Neural progenitor cell (in vitro differentiated cells): ENCODE measurements at places on chromosomes 3 and 15. TPM values are rescaled to one million over a fixed set of nuclear protein-coding genes. Genes with fewer than 3 reads are reported as not detected.

DNA sequence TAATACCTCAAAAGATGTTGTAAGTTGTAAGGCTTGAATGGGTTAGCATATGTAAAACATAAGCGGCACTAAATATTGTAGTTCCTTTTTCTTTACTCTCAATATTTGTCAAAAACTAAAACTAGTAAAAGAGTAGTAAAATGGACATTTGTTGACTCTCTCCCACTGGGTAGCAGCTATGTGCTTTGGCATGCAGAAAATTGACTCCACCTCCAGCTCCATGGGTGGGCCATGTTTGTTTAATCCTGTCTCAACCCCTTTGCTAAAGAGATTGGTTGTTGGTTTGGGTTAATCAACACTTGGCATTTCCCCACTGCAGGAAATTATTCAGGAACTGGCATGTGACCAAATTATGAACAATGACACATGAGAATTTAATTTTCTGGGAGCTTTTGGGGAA, 114.8 kb downstream of the EOMES start:
- peak; percentile 71 for DNase-seq
- H3K27me3 ChIP-seq = no peaks in the 10 kb centered on the region
- no peaks in the 10 kb centered on the region for H3K36me3 ChIP-seq
- no peak overlapping the region for H3K4me3 ChIP-seq
- no peak overlapping the region for H3K27ac ChIP-seq
- H3K4me1 ChIP-seq = peaks cover 8% of the 10 kb centered on the region

- no peak overlapping the region for H3K4me3 ChIP-seq
- H3K27ac ChIP-seq = no peak overlapping the region
These were observed 71.6 kb upstream of the ZNF280D start for GRCh38 chr15:56804938-56805337.

DNA sequence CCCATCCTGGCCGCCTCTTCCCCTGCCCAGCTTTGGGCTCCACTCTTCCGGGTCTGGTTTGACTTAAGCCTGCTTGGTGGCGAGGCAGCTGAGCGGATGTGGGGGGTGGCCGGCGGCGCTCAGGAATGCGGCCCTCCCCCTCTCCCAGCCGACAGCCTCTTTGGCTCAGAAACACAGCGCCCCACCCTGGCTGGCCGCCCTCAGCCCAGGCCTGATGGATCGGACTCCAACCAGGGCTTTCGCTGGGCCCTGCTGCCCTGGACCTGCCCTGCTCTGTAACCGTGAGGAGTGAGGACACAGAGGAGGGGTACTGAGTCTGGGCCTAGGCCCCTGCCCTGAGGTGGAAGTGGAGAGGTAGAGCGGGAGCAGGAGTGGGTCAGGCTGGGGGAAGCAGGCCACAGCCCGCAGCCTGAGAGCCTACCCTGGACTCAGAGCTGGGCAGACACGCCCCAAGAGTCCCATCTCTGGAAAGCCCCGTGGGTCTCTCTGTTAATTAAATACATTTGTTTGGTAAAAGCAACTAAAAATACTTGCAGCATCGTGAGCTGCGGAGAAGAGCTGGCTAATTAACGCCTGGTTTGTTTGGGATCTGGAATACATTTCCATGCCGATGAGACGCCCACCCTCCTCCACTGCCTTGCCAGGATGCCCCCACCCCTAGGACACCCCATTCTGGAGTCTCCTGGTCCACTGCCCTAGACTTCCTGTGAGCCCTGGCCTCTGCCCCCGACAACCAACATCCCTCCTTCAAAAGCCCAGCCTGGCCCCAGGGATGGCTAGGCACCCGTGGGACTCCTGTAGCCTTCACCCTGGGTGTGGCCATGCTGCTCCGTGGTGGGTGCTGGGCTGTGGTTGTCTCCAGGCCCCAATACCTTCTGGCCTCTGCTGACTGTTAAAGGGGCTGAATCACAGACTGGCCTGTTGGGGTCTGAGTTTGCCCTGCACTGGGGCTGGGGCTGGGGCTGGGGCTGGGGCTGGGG, 19.6 kb downstream of the PLXNA1 start:
- no peaks in the 10 kb centered on the region for H3K27me3 ChIP-seq
- no peaks in the 10 kb centered on the region for H3K36me3 ChIP-seq
- peaks cover 11% of the 10 kb centered on the region for H3K4me1 ChIP-seq
- no peak overlapping the region for H3K27ac ChIP-seq
- peak; percentile 94 for DNase-seq

SAMD7 gene
- total RNA-seq = not detected in 2 replicates

YEATS2 gene
- total RNA-seq = 72.1 and 75.3 TPM in 2 replicates

TTLL13 gene
- 0.19 TPM in 1 of 2 replicates, not detected in the other for total RNA-seq

ANKUB1 gene
- not detected in 2 replicates for total RNA-seq

XCR1 gene
- not detected in 2 replicates for total RNA-seq

AADACL2 gene
- total RNA-seq = not detected in 2 replicates

GRCh38 chr3:186307594-186308221, 54.3 kb downstream of the DGKG start:
- no peak overlapping the region for H3K4me3 ChIP-seq
- H3K27ac ChIP-seq = no peak overlapping the region

GRCh38 chr3:50047426-50047825, 41.3 kb upstream of the RBM5 start:
- H3K4me3 ChIP-seq = no peak overlapping the region
- H3K36me3 ChIP-seq = no peaks in the 10 kb centered on the region
- no peaks in the 10 kb centered on the region for H3K27me3 ChIP-seq
- no peaks in the 10 kb centered on the region for H3K4me1 ChIP-seq
- DNase-seq = no peak
- H3K27ac ChIP-seq = no peak overlapping the region

- no peaks in the 10 kb centered on the region for H3K27me3 ChIP-seq
- no peaks in the 10 kb centered on the region for H3K36me3 ChIP-seq
- H3K4me3 ChIP-seq = no peak overlapping the region
- no peak overlapping the region for H3K27ac ChIP-seq
- no peaks in the 10 kb centered on the region for H3K4me1 ChIP-seq
These were observed 50.9 kb downstream of the PLXNA1 start for GRCh38 chr3:127033786-127034185.

DNA sequence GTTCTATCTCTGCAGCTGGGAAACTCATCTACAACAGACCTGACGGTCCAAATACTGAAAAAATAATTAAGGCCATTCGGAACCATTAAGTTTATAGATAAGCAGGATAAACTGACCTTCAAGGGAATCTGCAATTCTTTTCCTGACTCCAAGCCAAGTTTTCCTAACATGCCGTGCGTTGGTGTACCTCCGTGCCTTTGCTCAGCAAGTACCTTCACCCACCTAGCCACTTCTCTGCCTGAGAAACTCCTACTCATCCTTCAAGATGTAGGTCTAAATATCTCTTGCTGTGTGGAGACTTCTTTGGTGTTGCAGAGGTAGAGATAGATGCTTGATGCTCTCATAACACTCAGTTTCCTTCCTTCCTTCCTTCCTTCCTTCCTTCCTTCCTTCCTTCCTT, 24.2 kb upstream of the BNC1 start:
- H3K27me3 ChIP-seq = no peaks in the 10 kb centered on the region
- no peak for DNase-seq
- H3K27ac ChIP-seq = no peak overlapping the region
- H3K4me1 ChIP-seq = peaks cover 17% of the 10 kb centered on the region
- no peaks in the 10 kb centered on the region for H3K36me3 ChIP-seq
- H3K4me3 ChIP-seq = no peak overlapping the region

ACKR4 gene
- not detected in 2 replicates for total RNA-seq

GPR62 gene
- 0.21 TPM in 1 of 2 replicates, not detected in the other for total RNA-seq

GRCh38 chr15:97528238-97528637, 432.3 kb upstream of the ARRDC4 start:
- H3K36me3 ChIP-seq = no peaks in the 10 kb centered on the region
- H3K27me3 ChIP-seq = no peaks in the 10 kb centered on the region
- no peaks in the 10 kb centered on the region for H3K4me1 ChIP-seq
- no peak for DNase-seq

DNA sequence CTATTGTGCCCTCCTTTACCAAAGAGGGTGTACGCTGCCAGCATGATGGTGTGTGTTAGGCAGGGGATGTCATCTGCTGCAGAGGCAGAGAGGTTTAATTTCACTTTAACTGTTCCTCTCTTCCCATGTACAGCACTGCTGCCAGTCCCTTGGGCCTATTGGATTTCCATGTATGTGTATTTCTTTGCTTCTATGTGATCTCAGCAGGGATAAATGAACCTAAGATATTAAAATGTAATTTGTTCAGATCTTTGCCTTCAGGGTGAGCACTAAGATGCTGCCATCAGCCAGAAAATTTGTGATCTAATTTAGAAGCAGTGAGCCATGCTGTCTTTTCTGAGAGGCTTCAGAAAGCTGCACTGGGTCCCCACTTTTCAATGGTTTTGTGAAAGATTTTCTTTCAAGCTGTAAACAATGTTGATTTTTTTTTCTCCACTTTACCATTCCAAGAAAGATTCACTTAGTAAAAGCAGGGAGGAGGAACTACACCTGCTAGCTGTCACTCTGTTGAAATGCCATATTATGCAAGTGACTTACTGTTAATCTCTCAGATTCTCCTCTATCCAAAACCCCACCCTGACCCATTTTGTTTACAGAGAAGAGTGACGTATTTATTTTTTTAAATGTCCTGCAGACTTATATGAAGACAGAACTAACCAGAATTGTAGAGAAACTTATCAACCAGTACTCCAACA, 261.9 kb downstream of the TBL1XR1 start:
- H3K27me3 ChIP-seq = no peaks in the 10 kb centered on the region
- no peak overlapping the region for H3K27ac ChIP-seq
- H3K36me3 ChIP-seq = no peaks in the 10 kb centered on the region
- no peak overlapping the region for H3K4me3 ChIP-seq

CSPG4 gene
- 0.07 and 0.37 TPM in 2 replicates for total RNA-seq

DNA sequence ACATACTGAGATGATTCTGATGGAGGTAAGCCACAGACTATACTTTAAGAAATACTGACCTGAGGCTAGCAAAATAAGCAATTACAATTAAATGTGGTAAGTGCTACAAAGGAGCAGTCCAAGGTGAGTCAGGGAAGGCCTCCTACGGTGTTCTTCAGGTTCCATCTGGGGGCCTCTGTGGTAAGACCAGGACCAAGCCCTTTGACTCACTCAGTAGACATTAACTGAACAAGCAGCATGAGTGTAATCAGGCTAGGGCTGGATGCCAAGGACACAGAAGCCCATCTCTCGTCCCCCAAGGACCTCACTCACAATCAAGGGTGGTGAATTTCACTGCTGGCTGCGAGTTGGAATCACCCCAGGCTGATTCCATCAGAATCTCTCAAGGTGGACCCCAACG, 37.3 kb downstream of the DZIP1L start:
- H3K36me3 ChIP-seq = no peaks in the 10 kb centered on the region
- H3K4me1 ChIP-seq = peaks cover 1% of the 10 kb centered on the region
- H3K27ac ChIP-seq = no peak overlapping the region

PCYT1A gene
- total RNA-seq = 24.6 and 29.3 TPM in 2 replicates
